ENCODE measurements at places on chromosomes 5 and 9. TPM values are rescaled to one million over a fixed set of nuclear protein-coding genes. Genes with fewer than 3 reads are reported as not detected.

The COMMD10 gene
- 51.4 TPM for total RNA-seq

The DIMT1 gene
- 54.3 TPM for total RNA-seq

The NUTM2F gene
- not detected for total RNA-seq

The CCL27 gene
- not detected for total RNA-seq

The CDKN2B gene
- 4.7 TPM for total RNA-seq

The VCAN gene
- 0.57 TPM for total RNA-seq

The HBEGF gene
- 27.8 TPM for total RNA-seq

The DDX4 gene
- total RNA-seq: not detected

The PCDHGA2 gene
- total RNA-seq: 1.1 TPM

The FOXD4L6 gene
- not detected for total RNA-seq

The UTP15 gene
- 46.2 TPM for total RNA-seq

The ZDHHC11B gene
- 0.14 TPM for total RNA-seq
